ENCODE measurements at places on chromosomes 16 and 17. TPM values are rescaled to one million over a fixed set of nuclear protein-coding genes. Genes with fewer than 3 reads are reported as not detected.

DNA sequence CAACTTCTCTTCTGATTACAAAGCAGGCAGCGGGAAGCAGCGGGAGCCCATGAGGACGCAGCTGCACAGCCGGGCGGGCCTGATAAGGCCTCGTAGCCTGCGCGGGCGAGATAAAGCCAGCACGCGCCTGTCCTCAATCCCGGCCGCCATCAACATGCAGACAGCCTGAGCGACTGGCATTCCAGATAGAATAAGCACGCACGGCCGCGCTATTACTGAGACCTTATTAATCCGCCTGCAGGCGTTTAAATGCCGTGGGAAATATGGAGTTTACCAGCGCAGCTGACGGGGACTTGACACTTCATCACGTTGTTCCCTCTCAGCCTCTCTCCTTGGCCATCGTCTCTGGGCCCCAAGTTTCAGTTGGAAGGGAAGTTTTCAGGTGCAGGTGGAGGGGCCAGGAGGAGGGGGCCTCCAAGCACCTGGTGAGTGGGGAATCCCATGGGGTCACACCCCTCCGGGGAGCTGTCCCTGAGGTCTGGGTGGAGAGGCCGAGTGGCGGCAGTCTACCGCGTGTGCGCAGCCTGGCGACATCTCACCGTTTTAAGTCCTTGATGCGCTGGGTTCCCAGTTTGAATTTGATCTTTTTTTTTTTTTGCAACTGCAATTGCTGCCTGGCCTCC is 27.3 kb upstream of the CBFA2T3 start:
- no peak overlapping the region for H3K4me3 ChIP-seq
- no peaks in the 10 kb centered on the region for H3K27me3 ChIP-seq
- H3K4me1 ChIP-seq: no peaks in the 10 kb centered on the region
- no peak for DNase-seq
- no peak overlapping the region for H3K27ac ChIP-seq
- H3K36me3 ChIP-seq: no peaks in the 10 kb centered on the region

DNA sequence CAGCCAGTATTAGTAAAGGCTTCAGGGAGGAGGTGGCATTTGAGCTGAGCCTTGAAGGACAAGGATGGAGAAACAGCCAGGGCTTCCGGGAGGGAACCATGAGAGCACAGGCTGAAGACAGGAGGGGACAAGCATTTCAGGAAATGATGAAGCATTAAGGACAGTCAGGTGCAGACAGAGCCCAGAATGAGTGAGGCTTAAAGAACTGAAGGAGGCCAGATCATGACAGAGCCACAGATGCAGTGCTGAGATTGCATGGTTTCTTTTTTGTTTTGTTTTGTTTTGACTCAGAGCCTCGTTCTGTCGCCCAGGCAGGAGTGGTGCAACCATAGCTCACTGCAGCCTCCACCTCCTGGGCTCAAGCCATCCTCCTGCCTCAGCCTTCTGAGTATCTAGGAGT is 211.5 kb downstream of the SOX9 start:
- no peak overlapping the region for H3K4me3 ChIP-seq
- no peaks in the 10 kb centered on the region for H3K27me3 ChIP-seq
- no peaks in the 10 kb centered on the region for H3K36me3 ChIP-seq
- no peak for DNase-seq

Gene UMOD
- not detected for total RNA-seq

DNA sequence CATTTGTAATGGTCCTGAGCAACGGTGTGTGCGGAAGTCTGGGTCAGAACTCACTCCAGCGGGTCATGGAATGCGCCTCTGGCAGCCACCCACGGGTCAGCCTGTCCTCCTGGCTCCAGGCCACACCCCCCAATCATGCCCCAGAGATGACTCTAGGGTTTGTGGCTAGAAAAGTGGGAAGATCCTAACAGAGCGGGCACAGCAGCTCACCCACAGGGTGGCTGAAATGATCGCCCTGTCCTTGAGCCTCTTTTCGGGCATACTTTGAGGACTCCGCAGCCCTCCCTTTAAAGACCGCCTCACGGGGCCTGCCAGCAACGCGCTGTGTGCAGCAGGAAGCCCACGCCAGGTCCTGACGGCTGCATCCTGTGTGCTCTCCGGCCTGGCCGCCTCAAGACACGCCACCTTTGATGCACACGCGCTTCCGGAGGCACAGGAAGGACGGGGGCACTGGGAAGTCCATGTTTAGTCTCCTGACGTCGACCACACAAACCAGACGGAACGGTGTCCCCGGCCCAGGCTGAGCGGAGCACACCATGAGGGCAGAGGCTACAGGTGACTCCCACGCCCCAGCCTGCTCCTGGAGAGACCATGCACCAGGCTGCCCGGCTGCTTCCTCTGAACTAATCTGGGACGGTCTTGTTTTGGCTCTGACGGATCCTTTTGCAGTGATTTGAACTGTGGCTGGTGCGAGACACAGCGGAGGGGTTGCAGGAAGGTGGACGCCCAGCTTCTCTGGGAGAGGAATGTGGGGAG is 92.9 kb downstream of the TBC1D16 start:
- peaks cover 13% of the 10 kb centered on the region for H3K4me1 ChIP-seq
- peak; percentile 25 for DNase-seq
- no peaks in the 10 kb centered on the region for H3K27me3 ChIP-seq
- peaks cover 3% of the 10 kb centered on the region for H3K36me3 ChIP-seq
- H3K4me3 ChIP-seq: no peak overlapping the region
- H3K27ac ChIP-seq: no peak overlapping the region

DNA sequence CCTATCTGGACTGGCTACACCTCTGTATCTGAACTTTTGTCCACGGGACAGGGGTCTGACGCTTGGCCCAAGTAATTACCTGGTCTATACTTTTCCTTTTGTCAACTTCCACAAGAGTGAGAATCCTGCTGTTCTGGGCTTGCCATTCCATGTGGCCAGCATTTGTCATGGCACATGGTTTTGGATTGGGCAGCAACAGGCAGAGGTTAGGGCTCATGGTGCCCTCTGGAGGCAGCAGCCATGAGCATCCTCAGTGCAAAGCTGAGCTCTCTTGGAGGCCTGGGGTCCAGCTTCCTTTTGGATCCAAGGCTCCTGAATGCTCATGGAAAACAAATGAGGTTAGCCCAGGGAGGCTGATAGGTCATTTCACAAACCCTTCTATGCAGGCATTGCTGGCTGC is 7.5 kb upstream of the EDC4 start:
- H3K27ac ChIP-seq: no peak overlapping the region
- H3K4me3 ChIP-seq: no peak overlapping the region
- H3K27me3 ChIP-seq: no peaks in the 10 kb centered on the region
- peaks cover 38% of the 10 kb centered on the region for H3K4me1 ChIP-seq

DNA sequence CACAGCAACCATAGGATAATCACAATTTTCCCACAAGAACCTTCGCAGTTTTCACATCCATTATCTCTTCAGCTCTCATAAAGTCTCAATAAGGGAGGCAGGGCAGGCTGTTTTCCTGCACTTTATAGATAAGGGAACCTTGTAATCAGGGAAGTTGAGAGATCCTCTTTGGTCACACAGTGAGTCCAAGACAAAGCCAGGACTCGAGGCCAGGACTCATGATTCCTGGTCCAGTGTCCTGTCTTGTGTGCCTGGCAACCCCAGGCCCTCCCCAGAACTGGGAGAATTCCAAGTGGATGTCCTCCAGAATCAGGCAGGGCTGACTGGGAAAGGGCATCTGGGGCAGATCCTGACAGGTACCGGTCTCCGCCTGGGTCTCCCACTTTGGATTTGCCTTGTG is 23.1 kb upstream of the PHF12 start:
- no peak for DNase-seq
- no peak overlapping the region for H3K4me3 ChIP-seq
- peaks cover 16% of the 10 kb centered on the region for H3K4me1 ChIP-seq
- peaks cover 8% of the 10 kb centered on the region for H3K27me3 ChIP-seq
- H3K36me3 ChIP-seq: no peaks in the 10 kb centered on the region
- no peak overlapping the region for H3K27ac ChIP-seq

DNA sequence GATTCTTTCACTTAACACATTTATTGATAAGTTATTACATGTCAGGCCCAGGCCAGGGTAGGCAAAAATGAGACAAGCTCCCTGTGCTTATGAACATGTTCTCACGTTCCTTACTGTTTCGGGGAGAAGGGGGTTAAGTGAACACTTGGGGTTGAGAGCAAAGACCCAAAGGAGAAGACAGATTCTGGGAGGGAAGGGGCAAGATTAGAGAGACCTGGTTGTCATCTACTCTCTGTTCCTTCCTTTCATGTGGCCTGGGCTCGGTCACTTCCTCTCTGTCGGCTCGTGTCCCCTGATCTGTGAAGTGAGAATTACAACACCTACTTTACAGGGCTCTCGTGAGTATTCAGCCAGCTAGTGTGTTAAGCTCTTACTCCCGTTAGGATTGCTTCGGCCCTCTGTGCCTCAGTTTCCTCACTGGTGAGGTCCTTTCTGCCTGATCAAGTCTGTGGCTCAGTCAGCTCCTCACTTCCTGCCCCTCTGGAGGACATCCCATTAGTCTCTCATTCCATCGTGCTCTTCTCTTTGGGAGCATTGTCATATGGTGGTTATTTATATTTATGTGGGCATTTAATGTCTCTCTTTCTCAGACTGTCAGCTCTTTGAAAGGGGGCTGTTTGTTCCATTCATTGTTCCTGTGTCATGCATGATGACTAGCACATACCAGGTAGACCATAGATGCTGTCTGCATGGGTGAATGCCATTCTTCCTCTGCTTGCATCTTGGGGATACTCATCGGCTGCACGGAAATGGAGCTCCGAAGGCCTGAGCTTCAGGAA is 38.9 kb downstream of the PLCG2 start:
- no peaks in the 10 kb centered on the region for H3K36me3 ChIP-seq
- H3K4me3 ChIP-seq: no peak overlapping the region
- DNase-seq: no peak
- H3K27me3 ChIP-seq: peaks cover 3% of the 10 kb centered on the region

GRCh38 chr17:57091186-57091618 is 6.2 kb downstream of the AKAP1 start:
- H3K27me3 ChIP-seq: no peaks in the 10 kb centered on the region
- no peaks in the 10 kb centered on the region for H3K36me3 ChIP-seq
- DNase-seq: no peak
- peaks cover 2% of the 10 kb centered on the region for H3K4me1 ChIP-seq
- H3K27ac ChIP-seq: no peak overlapping the region

Gene WIPI1
- 83.5 TPM for total RNA-seq

- no peaks in the 10 kb centered on the region for H3K4me1 ChIP-seq
- no peaks in the 10 kb centered on the region for H3K27me3 ChIP-seq
- no peak overlapping the region for H3K27ac ChIP-seq
- H3K36me3 ChIP-seq: no peaks in the 10 kb centered on the region
Measured at GRCh38 chr16:81678326-81679095, 100.6 kb upstream of the PLCG2 start.

DNA sequence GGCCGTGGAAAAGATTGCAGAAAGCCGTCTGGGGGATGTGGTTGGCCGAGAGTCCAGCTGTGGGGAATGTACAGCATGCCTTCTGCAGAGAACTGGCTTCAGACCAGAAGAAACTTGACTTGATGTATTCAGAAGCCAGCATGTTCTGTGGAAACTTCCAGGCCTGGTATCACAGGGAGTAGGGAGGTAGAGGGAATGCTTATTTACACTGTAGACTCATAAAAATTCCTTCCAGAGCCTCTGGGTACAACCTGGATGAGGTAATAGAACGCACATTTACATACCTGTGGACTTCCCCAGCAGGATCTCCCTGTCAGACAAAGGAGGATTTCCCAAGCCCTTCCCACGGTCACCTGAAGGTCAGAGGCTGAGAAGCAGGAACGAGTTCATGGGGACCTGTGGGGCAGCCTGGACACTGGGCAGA is 11.8 kb upstream of the GAS7 start:
- no peak overlapping the region for H3K27ac ChIP-seq
- no peaks in the 10 kb centered on the region for H3K27me3 ChIP-seq
- no peak overlapping the region for H3K4me3 ChIP-seq
- no peaks in the 10 kb centered on the region for H3K36me3 ChIP-seq
- H3K4me1 ChIP-seq: no peaks in the 10 kb centered on the region

GRCh38 chr17:27082023-27082774 is 211.7 kb upstream of the WSB1 start:
- no peaks in the 10 kb centered on the region for H3K27me3 ChIP-seq
- no peak overlapping the region for H3K27ac ChIP-seq
- DNase-seq: no peak
- no peak overlapping the region for H3K4me3 ChIP-seq
- no peaks in the 10 kb centered on the region for H3K4me1 ChIP-seq

DNA sequence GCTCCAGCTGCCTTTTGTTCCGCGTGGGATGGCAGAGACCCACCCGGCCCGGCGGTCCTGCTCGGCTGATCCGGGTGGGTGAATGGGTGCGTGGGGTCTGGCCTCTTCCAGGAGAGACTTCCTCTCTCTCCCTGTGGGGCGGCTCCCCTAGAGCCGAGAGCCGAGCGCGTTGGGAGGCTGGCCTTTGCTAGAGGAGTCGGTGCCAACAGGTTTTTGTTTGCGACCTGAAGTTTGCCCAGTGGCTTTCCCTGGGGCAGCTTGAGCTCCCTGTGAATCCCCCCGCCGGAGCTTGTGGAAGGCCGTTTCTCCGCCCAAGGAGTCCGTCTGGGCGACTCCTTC is 970 bp downstream of the EPN2 start:
- H3K36me3 ChIP-seq: no peaks in the 10 kb centered on the region
- H3K4me1 ChIP-seq: peaks cover 9% of the 10 kb centered on the region
- H3K4me3 ChIP-seq: peak overlapping the region; percentile 77
- DNase-seq: no peak

DNA sequence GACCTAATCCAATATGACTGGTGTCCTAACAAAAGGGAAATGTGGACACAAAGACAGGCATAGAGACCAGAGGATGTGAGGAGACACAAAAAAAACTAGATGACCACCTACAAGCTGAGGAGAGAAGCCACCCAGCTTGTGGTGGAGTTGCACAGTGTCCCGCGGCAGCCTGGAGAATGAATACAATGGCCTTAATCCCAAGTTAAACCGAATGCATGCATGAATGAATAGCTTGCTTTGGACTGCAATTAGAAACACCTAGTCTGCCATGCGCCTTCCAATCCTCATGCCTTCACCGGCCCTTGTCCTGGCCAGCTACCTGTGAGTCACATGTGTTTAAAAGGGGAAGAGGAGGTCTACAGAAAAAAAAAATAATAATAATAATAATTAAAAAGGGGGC is 72.0 kb downstream of the CNGB1 start:
- H3K4me1 ChIP-seq: peaks cover 1% of the 10 kb centered on the region
- H3K27me3 ChIP-seq: peaks cover 17% of the 10 kb centered on the region
- no peak for DNase-seq
- no peaks in the 10 kb centered on the region for H3K36me3 ChIP-seq

GRCh38 chr17:79029327-79030009 is 5.5 kb downstream of the C1QTNF1 start:
- no peaks in the 10 kb centered on the region for H3K36me3 ChIP-seq
- DNase-seq: no peak
- H3K4me3 ChIP-seq: no peak overlapping the region
- H3K4me1 ChIP-seq: peaks cover 24% of the 10 kb centered on the region

Gene C16orf89
- total RNA-seq: not detected

DNA sequence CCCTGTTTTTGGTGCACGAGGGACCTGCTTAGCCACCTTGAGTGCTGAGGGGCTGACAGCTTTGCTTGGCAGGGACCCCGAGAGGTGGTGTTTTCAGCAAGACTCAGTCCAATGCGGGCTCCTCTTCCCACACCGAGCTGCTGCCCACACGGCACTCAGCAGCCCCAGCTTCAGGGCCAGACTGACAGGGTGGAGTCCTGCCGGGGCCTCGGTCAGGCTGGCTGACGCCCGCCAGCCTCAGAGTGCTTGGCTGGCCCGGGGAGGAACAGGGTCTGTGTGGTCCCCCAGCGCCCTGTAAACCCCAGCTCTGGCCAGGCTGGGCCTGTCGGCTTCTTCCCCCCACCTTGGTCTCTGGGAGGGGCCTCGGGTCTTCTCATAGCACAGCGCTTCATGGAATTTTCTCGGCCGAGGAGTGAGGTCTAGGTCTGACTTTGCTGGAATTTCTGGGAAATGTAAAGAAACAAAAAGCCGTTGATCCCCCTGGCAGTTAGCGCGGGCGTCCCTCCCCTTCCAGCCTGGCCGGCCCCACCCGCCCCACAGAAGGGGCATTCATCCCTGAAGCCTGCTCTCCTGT is 2.6 kb downstream of the SOX8 start:
- no peak for DNase-seq
- H3K4me1 ChIP-seq: no peaks in the 10 kb centered on the region
- H3K36me3 ChIP-seq: no peaks in the 10 kb centered on the region
- H3K27ac ChIP-seq: no peak overlapping the region
- peaks cover 58% of the 10 kb centered on the region for H3K27me3 ChIP-seq

Data from astrocyte (in vitro differentiated cells and primary cell).